ENCODE measurements at places on chromosomes 6 and 20.
A peak's percentile ranks its signal among the peaks of the same experiment; 100 is the strongest.

DNA sequence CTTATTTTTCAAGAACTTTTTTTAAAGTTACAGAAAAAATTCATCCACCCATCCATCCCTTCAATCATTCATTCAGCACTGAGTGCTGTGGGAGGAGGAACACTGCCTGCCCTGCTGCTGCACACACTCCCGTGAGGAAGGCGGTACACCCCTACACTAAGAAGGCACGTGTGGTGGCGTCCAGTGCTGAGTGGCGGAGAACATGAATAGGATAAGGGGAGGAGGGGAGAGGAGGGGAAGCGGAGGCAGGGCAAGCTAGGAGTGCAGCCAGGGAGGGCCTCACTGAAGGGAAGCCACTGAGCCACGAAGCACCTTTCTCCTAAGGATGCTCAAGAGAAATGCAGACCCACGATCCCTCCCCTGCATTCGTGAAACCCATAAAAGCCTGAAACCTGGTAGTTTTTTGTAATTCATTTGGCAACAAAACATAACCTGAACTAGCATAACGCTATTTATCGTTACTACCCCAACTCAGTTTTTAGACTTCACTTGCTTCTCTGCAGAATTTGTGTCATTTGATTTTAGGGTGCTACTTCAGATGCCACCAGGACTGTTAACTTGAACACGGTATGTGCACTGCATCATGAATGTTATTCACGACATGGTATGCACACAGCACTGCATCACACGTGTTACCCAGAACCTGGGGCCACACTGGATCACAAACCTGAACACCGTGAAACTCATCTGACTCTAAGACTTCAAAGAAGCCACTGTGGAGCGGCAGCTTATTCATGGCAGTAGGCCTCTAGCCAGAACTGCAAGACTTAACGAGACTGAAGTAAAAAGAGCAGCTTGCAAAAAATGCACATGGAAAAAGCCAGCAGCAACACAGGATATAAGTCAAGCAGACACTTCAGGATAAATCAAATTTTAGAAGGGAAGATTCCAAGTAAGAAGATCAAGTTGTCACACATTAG lies 3.5 kb downstream of the RNASET2 start:
- DNase-seq = no peak

DNA sequence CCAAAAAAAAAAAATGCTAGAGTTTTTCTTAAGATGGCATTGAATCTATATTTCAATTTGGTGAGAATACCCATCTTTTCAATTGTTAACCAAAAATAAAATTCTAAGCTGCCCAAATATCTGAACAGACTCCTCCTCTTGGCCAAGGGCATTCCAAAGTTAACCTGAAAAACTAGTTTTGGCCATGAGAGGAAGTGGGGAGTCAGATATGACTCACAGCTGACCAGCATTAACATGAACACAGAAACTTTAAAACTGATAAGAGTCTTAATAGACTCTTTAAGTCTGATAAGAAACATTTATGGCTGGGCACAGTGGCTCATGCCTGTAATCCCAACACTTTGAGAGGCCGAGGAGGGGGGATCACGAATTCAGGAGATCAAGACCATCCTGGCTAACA lies 171.3 kb downstream of the FAXC start:
- no peak for DNase-seq

DNA sequence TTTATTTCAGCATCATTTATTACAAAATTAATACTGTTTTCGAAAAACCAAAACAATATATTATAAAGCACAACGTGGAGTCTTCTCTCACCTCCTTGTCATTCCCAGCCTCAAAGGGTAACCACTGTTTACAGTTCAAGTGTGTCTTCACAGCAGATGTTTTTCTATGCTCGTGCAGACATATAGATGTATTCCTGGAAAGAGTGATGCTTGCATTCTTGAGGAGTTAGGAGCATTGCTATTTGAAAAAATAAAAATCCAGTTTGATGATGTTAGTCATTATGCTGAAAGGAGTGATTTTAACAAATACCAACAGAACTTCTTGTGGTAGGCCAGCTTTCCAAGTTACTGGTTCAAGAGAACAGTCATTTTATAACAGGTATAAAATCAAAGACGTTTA lies 234.9 kb downstream of the BCKDHB start:
- no peak for DNase-seq

DNA sequence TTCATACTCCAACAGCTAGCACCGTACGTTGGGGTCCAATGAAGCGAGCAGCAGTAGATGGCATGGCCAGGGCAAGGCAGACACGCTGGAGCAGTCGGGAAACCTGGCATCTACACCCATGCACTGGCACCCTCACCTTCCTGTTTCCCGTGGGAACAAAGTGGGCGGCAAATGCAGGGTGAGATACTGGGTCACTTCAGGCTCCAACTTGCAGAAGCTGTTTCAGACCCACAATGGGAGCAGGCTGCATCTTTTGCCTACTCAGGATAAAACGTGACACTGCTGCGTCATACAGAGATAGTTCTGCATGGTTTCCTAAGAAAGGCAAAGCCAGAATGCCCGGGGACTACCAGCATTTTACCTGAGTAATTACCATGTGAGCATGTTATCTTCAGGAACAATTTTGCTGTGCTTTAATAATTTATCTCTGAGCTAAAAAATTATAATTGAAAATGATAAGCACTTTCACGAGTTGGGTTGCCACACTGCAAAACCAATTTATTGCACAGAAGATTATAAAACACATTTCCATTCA lies 10.9 kb upstream of the CD93 start:
- DNase-seq = no peak

GRCh38 chr20:9220874-9221547 lies 152.1 kb downstream of the PLCB4 start:
- DNase-seq = no peak

DNA sequence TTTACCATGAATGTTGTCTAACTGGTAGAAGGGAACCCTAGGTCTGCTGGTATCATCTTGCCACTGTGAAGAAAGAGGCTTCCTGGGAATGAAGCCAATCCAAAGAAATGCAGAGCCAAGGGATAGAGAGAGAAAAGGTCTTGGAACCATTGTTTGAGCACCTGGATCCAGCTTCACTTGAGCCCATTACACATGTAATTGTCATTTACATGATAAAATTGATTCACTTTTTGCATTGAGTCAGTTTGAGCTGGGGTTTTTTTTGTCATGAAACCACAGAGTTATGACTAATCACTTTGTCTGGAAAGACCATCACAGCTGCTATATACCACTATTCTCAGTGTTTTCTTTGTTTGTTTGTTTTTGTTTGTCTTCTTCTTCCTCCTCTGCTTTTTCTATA lies 112.3 kb downstream of the CBLN4 start:
- DNase-seq = no peak

GRCh38 chr6:134523051-134523450 lies 205.1 kb upstream of the SGK1 start:
- no peak for DNase-seq

DNA sequence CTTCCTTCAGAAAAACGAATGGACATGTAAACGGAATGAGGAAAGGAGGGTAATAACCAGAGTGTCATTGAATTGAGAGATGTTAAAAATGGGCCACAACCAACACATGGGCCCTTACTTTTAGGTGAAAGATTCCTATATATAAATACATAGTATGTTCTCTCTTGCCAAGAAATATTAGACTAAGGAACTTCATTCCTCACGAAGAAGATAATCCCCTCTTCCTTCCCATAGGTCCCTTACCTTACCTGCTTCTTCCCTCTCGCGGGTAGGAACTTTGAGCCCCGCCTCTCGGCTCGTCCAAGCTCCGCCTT lies 295 bp upstream of the TBC1D22B start:
- DNase-seq = no peak

DNA sequence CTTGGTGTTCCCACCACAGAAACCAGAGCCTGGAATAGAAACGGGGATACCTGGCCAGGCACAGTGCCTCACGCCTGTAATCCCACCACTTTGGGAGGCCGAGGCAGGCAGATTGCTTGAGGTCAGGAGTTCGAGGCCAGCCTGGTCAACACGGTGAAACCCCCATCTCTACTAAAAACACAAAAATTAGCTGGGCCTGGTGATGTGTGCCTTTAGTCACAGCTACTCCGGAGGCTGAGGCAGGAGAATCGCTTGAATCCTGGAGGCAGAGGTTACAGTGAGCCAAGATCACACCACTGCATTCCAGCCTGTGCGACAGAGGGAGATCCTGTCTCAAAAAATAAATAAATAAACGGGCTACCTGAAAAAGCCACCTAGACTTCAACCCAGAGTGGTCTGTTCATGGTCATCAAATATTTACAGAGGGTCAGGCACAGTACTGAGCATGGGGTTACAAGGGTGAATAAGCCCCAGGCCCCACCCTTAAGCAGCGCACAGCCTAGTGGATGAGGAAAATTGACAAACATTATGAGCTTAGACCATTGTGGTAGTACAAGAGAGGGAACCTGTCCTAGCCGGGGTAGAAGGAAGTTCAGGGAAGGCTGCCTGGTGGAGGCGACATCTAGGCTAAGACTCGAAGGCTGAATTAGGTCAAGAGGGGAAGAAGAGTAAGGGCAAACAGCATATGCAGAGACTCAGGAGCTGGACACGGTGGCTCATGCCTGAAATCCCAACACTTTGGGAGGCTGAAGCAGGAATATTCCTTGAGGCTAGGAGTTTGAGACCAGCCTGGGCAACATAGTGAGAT lies 7.2 kb upstream of the PCIF1 start:
- DNase-seq = no peak

DNA sequence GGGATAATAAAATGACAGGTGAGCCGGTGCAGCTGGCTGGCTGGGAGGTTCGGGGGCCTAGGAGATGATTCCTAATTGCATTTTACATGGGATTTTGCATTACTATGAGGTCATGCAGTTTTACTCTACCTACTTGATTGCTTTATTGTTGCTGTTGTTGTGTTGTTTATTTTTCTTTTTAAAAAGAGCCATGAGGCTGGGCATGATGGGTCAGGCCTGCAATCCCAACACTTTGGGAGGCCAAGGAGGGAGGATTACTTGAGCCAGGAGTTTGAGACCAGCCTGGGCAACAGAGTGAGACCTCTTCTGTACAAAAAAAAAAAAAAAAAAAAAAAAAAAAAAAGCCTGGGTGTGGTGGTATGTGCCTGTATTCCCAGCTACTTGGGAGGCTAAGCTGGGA lies 104.8 kb downstream of the GJA1 start:
- DNase-seq = no peak

DNA sequence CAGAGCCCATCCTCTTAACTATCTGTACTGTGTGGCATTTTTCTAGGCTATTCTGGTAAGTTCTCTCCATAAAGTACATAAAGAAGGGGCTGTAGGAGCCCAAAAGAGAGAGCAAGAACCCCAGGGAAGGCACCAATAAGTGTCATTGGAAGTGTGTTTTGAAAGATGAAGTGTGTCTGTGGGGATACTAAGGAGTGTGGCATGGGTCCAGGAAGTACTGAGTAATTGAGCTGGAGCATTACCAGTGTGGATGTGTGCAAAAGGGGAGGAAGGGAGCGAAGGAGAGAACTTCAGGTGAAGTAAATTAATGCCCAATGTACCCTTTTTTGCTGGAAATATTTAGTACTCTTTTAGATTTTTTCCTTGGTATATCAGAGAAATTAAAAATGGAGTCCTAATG lies 63.9 kb downstream of the KCNS1 start:
- no peak for DNase-seq

GRCh38 chr6:99415446-99415845 lies 9.7 kb downstream of the PNISR start:
- DNase-seq = no peak

- peak; percentile 67 for DNase-seq
These were observed 32.9 kb downstream of the HM13 start for GRCh38 chr20:31547017-31547675.

GRCh38 chr6:143496974-143497373 lies 14.5 kb downstream of the FUCA2 start:
- DNase-seq = no peak

- DNase-seq = no peak
These were observed 158.6 kb downstream of the RNF144B start for GRCh38 chr6:18545726-18546125.

- no peak for DNase-seq
These were observed 133.8 kb upstream of the PTPN1 start for GRCh38 chr20:50376179-50376887.

- DNase-seq = no peak
These were observed 30.1 kb upstream of the MAFB start for GRCh38 chr20:40718982-40719729.

DNA sequence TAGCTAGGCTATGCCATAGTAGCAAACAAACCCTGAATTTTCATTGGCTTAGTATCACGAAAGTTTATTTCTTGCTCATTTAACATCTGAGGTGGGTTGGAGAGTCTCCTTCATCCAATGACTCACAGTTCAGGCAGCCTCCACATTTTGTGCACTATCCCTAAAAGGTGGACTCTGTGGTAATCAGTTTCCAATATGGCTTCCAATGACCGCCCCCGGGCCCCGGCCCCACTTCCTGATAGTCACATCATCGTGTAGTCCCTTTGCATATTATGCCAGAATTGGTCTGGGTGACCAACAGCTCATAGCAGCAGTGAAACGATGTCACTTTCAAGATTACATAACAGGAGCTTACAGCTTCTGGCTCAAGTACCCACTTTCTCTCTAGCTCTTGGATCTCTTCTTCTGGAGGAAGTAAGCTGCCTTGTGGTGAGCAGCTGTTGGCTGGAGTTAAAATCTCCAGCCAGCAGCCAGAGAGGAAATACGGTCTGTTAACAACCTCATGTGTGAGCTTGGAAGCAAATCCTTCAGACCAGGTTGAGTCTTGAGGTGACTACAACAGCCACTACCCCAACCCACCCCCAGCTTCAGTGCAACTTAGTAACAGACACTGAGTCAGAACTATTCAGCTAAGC lies 7.8 kb downstream of the HCRTR2 start:
- DNase-seq = no peak

GRCh38 chr6:104402572-104402971 lies 457.1 kb downstream of the HACE1 start:
- DNase-seq = no peak

DNA sequence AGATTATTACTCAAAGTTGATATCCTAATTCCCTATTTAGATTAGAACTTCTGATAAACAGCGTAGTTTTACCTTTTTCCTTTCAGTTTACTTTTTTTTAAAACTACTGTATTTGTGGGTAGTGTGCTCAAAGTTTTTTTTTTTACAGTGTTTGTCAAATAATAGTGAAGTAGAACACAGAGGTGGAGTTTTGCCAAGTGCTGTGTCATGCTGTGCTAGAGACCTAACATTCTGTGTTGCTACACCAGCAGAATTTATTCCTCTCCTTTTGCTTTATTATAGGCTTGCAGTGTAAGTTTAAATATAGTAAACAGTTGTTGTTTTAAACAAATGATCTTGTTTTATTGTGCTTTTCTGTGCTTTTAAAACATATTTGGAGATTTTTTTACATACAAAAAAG lies 125.4 kb downstream of the HIVEP1 start:
- no peak for DNase-seq

DNA sequence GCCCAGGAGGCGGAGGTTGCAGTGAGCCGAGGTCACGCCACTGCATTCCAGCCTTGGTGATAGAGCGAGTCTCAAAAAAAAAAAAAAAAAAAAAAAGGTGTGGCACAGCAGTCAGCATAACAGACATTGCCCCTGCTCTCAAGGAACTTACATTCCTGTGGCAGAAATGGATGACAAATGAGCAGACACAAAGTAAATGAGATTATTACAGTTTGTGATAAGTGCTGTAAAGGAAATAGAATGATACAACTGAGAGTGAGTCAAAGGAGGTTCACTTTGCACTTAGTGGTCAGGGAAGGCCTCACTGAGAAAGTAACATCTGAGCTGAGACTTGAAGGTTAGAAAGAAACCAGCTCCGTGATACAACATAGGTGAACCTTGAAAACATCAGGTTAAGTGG lies 36.4 kb downstream of the CEP250 start:
- DNase-seq = no peak
